Activated CD4-positive, alpha-beta T cell treated with anti-CD3 and anti-CD28 coated beads, Interleukin-2, amount 10 ng/mL, durations not matched to agents 7 days and 5 days (primary cell): ENCODE measurements at places on chromosomes 12 and 14.

DNA sequence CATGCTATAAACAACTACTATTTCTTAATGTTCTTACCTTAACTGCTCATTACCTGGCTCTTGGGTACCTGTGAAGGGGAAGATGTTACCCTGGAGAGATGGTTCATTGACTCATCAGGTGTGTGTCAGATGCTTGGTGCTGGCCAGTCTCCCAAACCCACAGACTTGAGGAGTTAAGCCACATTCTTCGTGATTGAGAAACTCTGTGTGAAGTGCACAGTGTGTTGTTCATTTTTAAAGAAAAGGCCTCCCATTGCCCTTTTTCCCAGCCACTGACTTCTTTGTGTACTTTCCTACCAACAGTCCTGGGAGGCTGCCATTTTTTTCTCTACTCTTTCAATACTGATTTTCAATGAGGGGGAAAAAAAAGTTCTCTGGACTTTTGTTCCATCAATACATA lies 3.2 kb downstream of the MGST1 start:
- no peak for DNase-seq

DNA sequence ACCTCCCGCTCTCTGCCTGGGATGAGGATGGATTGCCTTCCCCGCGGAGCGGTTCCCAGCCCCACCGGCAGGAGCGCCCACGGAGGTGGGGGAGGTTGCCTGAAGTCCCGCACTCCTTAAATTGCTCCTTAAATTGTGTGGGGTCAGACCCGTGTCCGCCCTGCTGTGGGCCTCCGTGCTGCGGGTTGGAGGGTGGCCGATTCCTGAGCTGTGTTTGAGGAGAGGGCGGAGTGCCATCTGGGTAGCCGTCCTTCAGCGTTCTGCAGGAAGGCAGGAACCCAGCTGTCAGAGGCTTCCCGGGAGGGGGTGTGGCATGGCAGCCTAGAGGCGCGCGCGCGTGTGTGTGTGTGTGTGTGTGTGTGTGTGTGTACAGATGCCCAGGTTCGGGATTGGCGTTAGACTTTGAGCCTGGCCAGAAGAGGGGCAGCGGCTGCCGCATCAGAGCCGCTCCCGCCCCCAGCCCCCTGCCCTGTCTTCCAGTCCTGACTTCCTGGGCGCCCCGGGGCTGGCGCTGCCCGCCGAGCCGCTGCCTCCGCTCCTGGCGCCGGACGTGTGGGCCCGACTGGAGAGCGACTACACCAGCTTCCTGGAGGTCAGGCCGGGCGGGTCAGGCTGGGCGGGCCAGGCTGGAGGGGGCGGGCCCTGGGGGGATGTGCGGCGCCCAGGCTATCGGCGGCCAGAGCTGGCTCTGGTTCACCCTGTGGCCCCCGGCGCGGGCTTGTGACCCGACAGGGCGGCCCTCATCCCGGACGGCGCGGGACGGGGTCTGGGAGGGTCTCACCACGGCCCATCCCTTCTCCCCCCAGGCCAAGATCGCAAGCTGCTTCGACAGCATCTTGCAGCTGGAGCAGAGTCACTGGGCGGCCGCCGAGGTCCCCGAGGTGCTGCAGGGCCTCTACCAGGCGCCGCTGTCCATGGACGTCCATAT lies 9.2 kb downstream of the EXOC3L4 start:
- DNase-seq = no peak

GRCh38 chr12:46260913-46261476 lies 7.8 kb downstream of the SLC38A1 start:
- no peak for DNase-seq

DNA sequence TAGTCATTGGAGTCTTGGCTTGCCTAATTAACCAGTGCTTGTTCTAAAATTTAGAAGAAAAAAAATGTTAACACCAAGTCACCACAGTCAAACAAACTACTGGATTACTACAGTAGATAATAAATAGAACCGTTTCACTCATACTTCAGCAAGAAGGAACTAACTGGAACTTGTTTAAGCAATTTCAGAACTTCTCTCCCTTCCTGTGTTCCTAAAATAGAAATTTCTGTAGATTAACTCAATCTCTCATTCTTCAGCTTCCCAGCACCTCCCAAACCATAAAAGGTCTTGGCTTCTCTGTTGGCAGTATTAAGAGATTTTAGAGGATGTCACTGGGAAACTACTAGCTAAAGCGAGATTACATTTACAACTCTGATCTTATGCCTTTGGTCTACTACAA lies 18.6 kb downstream of the GNS start:
- DNase-seq = no peak

- no peak for DNase-seq
These were observed 78.5 kb upstream of the SSTR1 start for GRCh38 chr14:38129192-38129591.

GRCh38 chr14:92315050-92315805 lies 7.7 kb upstream of the SLC24A4 start:
- no peak for DNase-seq

DNA sequence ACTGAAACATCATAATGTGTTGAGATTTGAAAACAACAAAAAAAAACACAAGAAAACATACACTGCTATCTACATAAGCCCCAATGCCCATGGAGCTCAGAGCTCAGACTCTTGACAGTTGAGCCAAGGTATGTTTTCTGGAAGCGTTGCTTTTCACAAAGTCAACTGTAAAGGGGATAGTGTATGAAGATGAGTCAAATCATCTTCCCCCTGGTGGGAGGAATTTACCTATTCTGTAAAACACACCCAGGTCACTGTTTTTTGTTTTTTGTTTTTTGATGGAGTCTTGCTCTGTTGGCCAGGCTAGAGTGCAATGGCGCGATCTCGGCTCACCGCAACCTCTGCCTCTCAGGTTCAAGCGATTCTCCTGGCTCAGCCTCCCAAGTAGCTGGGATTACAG lies 361.4 kb upstream of the DIO2 start:
- DNase-seq = no peak

DNA sequence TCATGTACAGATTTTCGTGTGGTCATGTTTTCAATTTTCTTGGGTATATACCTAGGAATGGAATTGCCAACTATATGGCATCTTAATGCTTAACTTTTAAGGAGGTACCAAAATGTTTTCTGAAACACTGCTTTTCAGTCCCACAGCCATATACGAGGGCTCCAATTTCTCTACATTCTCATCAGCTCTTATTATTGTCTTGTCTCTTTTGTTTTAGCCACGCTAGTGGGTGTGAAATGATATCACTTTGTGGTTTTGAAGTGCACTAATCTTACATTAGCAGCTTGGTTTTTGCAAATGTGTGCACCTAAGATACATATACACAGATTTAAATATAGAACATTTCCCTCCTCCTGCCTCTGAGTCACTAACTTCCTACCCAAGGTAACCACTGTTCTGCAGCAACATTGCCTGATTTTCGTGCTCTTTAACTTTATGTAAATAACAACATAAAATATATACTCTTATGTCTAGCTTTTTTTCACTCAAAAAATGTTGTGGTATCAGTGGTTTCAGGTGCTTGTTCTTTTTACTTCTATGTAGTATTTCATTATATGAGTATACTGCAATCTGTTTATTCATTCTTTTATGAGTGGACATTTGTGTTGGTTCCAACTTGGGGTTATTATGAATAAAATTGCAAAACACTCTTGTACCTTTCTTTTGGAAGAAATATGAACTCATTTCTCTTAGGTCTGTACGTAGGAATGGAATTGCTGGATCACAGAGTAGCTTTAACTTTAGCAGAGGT lies 73.1 kb downstream of the ZFP36L1 start:
- DNase-seq = no peak

DNA sequence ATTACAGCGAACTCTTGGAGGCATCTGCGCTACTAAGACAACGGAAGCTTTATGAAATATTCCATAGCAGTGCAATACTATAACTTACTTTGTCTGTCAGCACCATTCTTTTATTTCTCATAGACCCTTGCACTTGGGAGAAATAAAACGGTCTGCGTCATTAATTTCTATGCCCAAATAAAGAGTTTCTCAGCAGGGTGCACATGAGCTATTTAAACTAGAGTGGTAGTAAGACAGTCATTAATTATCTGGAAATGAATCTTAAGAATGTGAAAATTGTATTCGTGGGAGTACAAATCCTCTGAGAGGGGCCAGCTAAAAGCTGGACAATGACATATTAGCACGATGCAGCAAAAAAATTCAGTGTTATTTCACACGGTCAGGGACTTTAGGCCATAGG lies 903.4 kb upstream of the FOXG1 start:
- DNase-seq = no peak

DNA sequence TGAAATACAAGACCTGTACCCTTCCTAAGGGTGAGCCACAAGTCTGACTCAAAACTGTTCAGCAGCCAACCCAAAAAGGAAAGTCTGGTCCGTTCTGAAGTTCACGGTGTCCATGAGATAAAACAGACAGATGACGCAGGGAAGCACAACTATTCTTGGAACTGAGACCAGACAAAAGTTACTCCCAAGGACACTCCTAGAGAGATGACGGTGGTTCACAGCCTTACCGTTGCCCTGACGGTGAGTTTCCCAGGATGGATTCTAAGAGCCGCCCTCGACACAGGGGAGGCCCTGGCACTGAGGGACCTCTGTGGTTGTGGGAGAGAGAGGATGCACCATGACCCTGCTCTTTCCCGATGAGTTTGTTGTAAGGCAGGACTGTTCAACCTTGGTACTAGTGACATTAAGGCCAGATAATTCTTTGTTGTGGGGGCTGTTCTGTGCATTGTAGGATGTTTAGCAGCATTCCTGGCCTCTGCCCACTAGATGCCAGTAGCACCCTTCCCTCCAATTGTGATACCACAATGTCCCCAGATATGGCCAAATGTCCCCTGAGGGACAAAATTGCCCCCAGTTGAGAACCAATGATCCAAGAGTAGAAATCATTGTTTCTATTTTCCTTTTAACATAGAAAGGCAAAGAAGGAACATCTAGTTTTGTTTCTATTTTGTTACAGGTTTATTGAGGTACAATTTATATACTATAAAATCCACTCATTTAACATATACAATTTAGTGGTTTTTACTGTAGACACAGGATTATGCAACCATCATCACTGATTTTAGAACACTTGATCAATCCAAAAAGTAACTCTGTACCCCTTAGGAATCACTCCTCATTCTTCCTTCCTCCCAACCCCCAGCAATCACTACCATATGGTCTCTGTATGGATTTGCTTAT lies 23.0 kb downstream of the OR10P1 start:
- DNase-seq = no peak

DNA sequence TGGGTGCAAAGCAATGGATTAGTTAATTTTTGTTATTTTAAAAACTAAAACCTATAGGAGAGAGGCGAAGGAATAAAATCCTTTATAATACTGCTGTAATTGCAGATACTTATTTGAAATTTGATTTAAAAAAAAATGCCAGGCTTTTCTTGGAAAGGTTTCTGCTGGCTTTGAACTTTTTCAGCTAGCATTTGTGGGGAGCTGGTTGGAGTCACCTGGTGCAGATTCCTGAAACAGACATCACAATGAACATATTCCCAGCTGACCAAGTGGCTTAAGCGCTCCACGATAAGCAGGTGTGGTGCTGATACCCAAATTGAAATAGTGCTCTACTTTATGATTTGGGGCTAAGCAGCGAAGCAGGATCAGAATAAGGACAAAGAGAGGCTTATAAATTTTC lies 42.9 kb downstream of the DACT1 start:
- no peak for DNase-seq

- no peak for DNase-seq
These were observed 23.9 kb downstream of the PZP start for GRCh38 chr12:9184276-9184675.

DNA sequence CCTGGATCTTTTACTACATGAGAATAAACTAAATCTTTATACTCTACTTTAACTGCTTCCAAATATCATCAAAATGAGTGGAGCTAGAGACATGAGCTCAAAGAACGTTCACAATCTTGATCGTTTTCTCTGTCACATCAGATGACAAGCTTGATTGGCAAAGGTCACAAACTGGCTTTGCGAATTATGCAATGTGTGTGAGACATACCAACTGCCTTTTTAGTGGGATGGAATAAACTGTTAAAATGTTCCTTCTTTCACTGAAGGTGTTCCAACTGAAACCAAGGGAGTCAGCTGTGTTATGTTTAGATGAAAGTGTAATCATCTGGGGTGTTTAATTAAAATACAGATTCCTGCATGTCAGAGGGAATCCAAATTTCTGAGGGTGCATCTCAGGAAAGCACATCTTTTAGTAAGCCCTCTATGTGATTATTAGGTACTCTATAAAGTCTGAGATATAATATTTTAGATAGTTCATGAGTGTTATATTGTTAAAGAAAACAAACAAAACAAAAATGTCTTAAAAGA lies 21.9 kb downstream of the KITLG start:
- no peak for DNase-seq

- no peak for DNase-seq
These were observed 62.8 kb downstream of the PPP2R5C start for GRCh38 chr14:101824339-101824727.

DNA sequence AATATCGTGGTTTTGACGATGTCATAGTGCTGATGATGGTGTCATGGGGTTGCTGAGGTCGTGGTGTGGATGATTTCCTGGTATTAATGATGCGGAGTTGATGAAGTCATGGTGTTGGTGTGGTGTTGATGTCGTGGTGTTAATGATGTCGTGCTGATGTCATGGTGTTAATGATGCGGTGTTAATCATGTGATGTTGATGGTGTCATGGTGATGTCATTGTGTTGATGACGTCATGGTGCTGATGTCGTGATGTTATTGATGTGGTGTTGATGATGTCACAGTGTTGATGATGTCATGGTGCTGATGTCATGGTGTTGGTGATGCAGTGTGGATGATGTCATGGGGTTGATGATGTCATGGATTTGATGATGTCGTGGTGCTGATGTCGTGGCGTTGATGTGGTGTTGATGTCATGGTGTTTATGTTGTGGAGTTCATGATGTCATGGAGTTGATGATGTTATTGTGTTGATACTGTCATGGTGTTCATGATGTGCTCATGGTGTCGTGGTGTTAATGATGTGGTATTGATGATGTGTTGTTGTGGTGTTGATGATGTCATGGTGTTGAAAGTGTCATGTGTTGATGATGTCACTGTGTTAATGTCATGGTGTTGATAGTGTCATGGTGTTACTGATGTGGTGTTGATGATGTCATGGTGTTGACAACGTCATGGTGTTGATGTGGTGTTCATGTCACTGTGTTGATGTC lies 48.5 kb upstream of the RIMBP2 start:
- DNase-seq = peak; percentile 70

- no peak for DNase-seq
These were observed 46.2 kb downstream of the ABCC9 start for GRCh38 chr12:21894792-21895595.

GRCh38 chr12:29943683-29944082 lies 159.9 kb upstream of the TMTC1 start:
- DNase-seq = no peak

DNA sequence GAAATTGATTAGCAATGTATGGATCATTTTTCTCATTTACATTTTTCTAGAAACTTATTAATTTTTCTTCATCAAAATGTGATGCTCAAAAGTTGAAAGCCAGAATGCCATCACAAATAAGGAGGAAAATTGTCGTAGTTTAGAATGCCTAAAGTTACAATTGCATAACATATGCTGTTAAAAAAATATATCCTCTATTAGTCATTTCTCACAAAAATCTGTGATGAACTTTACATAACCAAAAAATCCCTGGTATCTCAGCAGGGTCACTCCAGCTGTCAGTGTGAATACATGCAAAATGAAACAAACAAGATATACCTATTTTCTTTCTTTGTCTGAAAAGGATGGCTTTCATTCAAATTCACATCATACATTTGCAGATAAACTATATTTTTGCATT lies 358.9 kb downstream of the PAWR start:
- DNase-seq = no peak
